ENCODE measurements at places on chromosomes 1 and 21.

DNA sequence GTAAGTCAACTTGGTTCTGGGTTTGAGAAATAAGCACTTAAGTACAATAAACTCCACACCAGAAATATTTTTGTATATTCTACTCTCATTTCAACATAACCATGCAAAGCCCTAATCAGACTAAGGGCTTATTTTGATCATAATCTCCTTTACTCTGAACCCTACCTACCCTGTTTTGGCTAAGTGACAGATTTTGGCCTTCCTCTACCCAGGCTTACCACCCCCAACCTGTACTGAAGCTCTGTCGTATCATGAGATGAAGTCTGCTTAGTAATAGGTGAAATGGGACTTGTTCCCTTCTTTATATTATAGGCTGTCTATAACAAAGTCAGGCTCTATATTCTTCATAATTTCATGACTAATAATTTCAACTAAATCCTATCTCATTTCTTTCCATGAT is 135.5 kb downstream of the RERE start:
- DNase-seq: no peak

DNA sequence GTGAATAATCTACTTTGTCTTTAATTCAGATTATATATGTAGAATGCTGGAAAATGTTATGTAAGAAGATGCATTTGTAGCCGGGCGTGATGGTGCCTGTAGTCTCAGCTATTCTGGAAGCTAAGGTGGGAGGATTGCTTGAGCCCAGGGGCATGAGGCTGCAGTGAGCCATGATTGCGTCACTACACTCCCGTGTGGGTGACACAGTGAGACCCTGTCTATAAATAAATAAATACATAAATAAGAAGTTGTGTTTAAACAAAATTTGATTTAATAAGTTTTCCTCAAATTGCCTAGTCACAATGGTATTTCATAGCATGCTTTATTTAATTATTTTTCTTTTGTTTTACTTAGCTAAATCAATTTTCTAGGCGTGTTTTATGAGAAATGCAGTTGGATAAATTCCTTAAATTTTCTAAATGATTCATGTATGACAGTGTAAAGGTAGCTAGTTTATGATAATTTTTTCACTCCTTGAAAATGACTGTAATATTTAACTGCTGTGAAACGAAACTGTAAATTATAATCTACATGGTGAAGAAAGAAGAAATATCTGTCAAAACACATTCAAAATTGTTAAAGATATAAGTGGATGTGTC is 232.6 kb downstream of the SRGAP2C start:
- no peak for DNase-seq

DNA sequence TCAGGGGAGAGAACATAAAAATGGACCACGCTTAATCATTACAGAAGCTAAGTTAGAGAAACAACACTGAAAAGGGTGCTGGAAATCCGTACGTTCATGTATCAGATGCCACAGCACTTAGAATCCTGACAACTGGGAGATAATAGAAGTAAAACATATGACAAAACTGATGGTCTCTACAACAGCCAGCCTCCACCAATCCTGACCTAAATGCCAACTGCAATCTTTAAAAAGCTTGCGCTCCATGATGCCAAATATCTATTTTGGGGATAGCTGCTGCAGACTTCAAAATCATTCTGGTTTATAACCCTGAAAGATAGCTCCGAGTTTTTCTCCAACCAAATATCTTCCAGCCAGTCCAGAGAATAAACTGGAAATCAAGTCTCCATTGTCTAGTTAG is 178.3 kb downstream of the RERE start:
- no peak for DNase-seq

DNA sequence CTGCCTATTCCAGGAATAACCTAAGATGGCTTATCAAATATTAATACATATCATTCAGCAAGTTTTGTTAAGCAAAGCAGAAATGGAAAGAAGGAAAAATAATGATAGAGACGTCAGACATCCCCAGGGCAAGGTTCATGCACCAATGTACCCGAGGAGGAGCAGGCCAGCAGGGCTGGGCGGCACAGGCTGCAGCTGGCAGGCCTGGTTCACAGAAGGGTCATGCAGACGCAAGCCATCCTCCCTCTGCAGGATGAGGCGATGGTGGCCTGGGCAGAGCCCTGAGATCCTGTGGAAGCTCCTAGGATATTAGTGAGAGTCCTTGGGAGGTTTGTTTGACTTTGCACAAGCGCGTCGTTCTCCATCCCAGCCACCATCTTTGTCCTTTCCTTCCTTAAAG is 30.0 kb downstream of the BATF3 start:
- no peak for DNase-seq

DNA sequence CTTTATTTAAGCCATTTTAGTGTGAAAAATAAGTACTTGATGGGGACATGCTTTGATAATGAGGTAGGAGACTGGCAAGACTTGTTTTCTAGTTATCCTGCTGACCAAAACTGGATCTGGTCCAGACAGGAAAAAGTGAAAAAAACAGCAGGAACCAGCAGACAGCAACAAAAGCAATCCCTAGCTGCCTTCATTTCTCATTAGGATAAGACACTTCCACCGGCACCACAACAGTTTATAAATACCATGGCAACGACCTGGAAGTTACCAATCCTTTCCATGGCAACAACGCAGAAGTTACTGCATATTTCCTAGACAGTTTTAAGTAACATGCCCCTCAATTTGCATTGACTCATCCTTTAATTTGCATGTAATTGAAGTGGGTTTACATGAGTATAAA is 993.8 kb upstream of the NCAM2 start:
- DNase-seq: no peak
